K562 (cell line): ENCODE measurements at places on chromosomes 1 and 21. TPM values are rescaled to one million over a fixed set of nuclear protein-coding genes. Genes with fewer than 3 reads are reported as not detected.
A peak's percentile ranks its signal among the peaks of the same experiment; 100 is the strongest.

Gene TMEM82
- not detected in 2 replicates for polyA plus RNA-seq

Gene ATP6V1G3
- polyA plus RNA-seq = not detected in 2 replicates

Gene EFNA3
- 4.8 and 6.8 TPM in 2 replicates for polyA plus RNA-seq

- no peak for DNase-seq
These were observed 14.4 kb downstream of the ELAVL4 start for GRCh38 chr1:50123071-50123470.

DNA sequence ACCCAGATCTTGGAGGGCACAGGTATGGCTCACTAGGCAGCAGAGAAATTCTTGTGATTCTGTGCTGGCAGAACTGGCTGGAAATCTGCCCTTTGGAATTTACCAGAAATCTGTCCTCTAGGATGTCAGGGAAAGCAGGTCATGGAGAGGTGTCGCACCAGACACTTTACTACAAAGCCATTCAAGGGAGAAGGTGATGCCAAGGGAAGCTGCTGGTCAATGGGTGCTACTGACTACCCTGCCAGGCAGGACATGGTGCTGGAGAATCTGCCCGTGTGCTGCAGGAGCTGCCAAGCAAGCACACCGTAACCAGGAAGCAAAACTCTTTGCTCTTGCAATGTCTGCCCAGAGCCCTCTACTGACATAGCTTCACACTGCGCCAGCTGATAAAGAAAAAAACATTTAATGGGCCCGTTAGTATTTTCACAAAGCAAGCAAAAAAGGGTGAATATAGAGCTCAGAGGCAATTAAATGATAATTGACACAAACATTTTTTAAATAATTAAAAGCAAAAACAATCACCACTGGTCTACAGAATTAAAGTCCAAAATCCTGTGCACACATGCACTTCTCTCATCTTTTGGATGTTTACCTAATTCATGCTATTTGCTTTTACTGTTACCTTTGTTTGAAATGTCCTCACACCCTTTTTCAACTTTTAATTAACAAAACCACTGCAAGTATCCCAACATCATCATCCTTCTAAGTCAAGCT is 7.2 kb upstream of the FBXO28 start:
- peak; percentile 70 for DNase-seq

Gene ST7L
- 29.4 and 39.4 TPM in 2 replicates for polyA plus RNA-seq

DNA sequence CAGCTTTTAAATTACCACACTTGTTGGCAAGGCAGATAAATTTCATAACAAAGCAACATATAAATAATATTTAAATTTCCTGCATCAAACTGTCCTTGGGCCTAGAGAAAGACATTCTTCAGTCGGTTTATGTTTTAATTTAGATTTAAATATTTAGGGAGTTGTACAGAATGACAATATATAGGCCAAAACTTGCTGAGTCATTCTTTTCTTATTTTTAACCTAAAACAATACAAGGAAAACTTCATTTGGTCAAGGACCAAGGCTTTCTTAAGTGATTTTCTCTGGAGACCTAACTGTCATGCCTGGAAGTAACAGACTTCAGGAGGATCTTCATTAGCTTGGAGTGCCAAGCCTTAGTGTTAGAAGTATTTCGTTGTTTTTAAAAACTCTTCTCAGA is 5.6 kb downstream of the MAP10 start:
- no peak for DNase-seq

Gene GBP3
- not detected in 2 replicates for polyA plus RNA-seq

DNA sequence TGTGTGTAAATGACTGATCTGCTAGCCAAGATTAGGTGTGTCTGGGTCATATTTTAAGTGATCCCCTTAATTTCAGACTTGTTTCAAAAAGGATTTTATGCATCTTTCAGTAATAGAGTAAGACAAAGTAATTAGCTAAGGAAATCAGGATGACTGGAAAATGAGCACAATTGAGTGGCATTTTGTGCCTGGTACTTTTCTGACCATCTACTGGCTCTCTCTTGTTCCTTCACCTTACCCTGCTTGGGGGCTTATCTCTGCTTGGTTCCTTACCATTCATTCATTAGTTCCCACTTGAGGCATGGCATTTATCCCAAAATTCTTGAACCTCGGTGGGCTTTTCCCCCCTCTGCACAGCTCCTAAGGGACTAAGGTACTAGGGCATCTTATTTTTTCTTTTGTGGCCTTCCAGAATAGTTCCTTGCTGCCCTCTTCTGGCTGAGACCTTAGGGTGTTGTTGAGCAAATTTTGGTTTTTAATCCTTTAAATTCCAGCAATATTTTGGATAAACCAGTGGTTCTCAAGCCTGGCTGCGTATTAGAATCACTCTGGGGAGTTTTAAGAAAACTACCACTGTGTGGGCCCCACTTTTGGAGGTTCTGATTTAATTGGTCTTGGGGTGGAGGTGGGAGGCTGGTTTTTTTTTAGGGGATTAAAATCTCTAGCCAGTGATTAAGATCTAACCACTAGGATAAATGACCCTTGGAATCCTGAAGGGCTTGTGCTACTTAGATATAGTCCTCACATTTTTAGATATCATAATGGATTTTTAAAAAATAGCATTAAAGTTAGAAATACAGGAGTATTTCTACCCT is 50.8 kb downstream of the HS2ST1 start:
- DNase-seq = no peak

Gene TNFRSF18
- 0.24 TPM in 1 of 2 replicates, not detected in the other for polyA plus RNA-seq

DNA sequence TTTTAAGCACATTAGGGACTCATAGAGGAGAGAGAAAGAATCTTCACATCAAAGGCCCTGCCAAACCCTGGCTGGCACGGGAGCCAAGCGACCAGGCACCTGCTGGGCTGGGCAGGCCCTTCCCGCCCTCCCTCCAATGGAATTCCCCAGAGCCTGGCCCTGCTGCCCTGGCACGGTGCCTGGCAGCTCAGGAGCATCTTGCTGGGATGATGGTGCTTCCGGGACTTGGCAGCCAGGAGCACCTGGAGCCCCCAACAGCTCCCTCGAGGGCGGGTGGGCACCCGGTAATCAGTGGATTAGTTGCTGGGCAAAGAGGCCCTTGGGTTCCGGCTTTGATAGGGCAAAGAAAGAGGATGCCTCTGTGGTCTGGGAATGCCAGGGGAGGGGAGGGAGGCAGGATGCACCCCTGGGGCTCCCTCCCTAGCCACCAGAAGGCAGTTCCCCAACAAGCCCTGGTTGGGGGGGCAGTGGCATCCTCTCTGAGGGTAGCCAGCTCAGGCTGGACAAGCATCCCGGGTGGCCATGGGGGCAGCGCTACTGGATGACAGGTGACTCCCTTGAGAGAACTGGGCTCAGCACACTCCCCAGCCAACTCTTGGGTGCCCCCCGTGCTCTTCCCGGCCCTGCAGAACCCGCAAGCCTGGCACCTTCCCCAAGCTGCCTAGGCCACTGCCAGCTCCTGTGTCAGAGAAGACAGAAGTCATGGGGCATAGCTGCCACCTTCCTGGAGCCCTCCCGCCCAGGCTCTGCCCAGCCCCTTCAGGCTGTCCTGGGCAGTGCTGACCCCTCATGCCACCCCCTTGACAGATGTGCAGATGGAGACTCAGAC is 26.4 kb downstream of the KRTAP10-1 start:
- DNase-seq = no peak

DNA sequence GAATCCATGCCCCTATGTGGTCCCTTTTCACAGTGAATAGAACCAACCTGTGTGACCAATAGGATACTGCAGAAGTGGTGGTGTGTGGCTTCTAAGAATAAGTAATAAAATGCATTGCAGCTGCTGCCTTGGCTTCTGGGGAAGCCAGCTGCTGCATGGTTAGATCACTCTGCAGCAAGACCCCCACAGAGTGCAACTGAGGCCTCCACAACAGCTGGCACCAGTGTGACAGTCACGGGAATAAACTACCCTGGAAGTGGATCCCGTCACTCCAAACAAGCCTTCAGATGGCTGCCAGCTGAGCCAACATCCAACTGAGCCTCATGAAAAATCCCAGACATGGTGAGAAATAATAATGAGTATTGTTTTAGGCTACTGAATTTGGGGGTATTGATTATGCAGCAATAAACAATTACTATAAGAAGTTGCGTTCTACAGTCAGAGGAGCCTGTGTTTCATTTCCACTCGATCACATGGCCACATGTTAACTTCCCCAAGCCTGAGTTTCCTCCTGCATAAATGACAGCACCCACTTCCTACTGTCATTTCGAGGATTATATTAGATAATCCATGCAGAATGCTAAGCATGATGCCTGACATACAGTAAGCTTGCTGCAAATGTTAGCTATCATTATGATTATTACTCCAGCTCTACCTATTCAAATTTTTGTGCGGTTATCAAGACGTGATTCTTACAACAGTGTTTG is 20.8 kb upstream of the COG2 start:
- no peak for DNase-seq

Gene RGS7
- not detected in 2 replicates for polyA plus RNA-seq

Gene C1orf94
- not detected in 2 replicates for polyA plus RNA-seq

- DNase-seq = no peak
These were observed 112.8 kb upstream of the ADAMTS5 start for GRCh38 chr21:27079636-27080240.

DNA sequence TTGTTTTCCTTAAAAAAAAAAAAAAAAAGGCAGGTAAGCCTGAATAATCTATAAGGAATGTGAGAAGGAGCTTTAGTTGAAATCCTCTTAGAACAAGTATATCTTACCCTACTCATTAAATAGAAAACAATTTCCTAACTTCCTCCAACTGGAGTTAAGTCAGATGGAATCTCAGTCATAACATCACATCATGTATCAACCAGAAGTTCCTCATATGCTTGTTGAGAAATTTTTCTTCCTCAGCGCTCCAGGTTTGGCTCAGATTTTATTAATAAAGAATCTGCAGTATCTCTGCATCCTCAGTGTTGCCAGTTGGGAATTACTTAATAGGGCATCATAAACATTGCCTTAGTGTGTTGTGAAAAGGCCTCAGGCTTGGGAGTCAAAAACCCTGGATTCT is 37.6 kb downstream of the DUSP10 start:
- no peak for DNase-seq

DNA sequence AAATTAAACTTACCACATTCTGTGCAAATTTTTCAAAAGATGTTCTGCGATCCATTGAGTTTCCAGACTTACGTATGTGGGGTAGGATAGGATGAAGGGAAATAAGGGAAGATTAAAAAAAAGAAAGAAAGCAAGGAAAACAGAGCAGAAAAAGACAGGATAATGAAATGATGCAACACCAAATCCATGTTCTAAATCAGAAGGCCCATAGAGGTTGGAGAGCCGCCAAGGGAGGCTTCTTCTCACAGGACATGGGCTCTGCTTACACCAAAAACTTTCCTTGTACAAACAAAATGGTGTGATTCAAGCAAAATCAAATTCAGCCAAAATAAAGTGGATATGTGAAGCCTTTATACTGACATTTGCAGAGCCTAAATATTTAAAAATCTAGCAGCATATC is 189.5 kb upstream of the GREM2 start:
- no peak for DNase-seq

Gene DCST2
- polyA plus RNA-seq = 0.22 and 0.37 TPM in 2 replicates

Gene PAPPA2
- 0.15 TPM in 1 of 2 replicates, not detected in the other for polyA plus RNA-seq

- no peak for DNase-seq
These were observed 33.1 kb upstream of the LMO4 start for GRCh38 chr1:87295445-87296110.

Gene C1orf226
- 0.56 and 0.88 TPM in 2 replicates for polyA plus RNA-seq

Gene SFN
- 3.8 and 3.9 TPM in 2 replicates for polyA plus RNA-seq
